ENCODE measurements at places on chromosomes 6 and 20. TPM values are rescaled to one million over a fixed set of nuclear protein-coding genes. Genes with fewer than 3 reads are reported as not detected.
A peak's percentile ranks its signal among the peaks of the same experiment; 100 is the strongest.

FOXP4 gene
- total RNA-seq = 8.0 TPM

DNA sequence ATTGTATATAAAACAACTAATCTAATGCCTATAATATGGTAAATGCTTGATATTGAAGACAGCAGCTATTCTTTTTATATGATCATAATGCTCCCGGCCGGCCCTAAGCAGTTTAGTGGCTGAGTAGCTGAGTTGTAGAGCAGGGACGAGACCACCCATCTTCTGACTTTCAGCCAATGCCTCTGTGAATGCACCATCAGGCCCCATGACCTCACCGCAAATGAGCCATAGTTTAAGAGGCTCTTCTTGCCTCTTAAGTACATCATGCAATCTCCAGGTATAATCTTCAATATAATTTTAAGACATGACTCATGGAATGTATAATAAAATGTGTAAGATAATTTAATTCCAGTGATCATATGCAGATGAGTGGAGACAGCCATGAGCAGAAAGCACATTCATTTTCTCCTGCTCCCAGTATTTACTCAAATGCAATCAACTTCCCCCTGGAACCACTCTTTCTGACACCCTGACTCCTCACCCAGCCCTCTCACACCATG is 78.9 kb upstream of the SNX9 start:
- DNase-seq = no peak

- no peak for DNase-seq
Measured at GRCh38 chr6:43217351-43217750, 11.9 kb downstream of the DNPH1 start.

- DNase-seq = no peak
Measured at GRCh38 chr6:133426038-133426437, 184.9 kb downstream of the EYA4 start.

DNA sequence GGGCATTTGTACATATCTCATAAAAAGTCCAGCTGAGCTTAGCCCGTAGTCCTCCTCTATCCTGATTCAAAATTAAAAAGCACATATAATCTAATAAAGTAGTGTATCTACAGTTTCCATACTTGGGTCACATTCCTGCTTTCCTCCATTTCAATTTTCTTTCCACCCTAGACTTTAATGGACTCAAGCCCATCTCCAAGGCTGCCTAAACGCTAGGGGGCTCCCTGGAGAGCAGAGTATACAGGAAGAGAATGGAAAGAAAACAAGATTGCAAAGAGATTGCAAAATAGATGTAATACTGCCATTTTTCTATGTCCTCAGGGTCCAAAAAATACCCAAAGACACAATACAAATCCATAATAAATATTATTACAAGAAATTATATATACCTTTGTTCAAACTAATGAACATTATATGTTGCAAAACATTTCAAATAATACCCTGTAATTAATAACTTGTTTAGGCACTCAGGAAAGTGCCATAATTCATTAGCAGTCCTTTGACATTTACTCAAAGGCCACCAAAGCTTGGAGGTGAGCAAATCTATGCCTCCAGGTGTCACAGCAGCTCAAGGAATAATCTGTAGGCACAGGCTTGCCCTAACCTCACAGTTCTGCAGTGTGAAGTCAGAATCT is 2.4 kb upstream of the MCM3 start:
- DNase-seq = peak; percentile 71

GRCh38 chr6:39173270-39173669 is 56.0 kb downstream of the KCNK5 start:
- DNase-seq = no peak

- peak; percentile 25 for DNase-seq
Measured at GRCh38 chr20:63553251-63553932, 567 bp upstream of the FNDC11 start.
